ENCODE measurements at places on chromosomes 16 and 17.

GRCh38 chr17:36736201-36737156, 135.1 kb downstream of the MRM1 start:
- DNase-seq, result no peak

DNA sequence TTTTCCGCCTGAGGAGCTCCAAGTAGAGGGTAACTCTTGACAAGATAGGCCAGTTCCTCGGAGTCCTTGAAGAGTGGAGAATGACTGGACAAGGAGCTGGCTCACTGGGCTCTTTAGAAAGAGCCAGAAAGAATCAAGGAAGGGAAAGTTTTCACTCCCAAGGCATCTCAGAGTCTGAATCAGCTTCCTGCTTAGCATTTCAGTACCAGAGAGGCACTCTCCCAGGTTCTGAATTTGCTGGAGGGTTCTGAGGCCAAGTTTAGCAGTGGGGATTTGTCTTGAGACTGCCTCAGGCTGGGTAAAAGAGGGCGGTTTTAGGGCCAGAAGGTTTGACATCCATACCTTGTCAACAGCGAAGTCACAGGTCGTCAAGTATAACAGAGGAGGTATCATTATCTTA, 25.5 kb downstream of the GP2 start:
- no peak for DNase-seq

GRCh38 chr16:57801098-57801808, 1.0 kb downstream of the KIFC3 start:
- DNase-seq, result no peak

DNA sequence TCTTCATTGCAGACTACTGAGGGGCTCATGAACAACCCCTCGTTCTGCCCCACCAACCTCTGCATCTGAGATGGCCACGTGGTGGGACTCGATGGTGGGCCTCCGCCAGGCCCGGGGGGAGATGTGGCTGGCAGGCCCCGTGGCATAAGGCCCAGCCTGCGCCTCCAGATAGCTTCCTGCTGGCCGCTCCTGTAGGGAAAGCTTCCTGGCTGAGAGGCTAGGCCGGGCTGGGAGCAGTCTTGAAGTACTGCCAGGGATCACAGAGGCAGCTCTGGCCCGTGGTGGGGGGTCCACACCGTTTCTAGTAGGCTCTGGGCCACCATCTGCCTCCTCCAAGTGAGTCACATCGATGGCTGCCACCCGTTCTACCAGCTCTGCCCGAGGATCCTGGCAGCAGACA, 7.6 kb downstream of the CAMKK1 start:
- no peak for DNase-seq

DNA sequence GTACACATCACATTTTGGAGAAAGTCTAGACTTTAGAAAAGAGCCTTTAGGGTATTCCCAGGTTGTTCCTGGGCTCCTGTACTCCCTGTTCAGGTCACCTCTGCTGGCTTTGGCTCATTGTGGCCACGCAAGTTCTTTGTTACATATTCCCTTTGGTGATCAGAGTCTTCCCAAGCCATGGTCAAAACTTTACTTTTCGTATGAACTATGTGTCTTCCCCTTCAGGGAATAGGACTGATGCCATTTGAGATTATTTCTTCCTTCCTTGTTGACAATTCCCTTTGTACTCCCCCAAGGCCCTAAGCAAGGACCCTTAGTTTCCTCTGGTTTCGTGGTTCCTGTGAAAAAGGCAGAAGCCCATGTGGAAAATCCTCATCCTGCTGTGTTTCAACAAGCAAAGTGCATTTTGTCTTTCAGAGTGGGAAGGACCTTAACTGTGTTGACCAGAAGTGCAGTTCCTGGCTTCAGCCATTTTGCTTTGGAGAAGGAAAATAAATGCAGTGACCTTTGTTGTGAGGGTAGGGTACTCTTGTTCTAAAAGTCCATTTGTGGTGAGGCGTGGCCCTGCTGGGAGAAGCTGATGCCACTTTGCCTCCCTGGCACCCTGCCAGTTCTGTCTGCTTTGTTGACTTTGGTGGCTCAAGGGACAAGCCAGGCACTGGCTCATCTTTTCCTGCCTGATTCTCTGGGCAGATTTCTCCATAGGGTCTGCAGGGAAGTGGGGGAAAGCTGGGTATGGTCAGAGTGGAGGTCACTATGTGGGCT, 55.1 kb downstream of the ZNRF1 start:
- no peak for DNase-seq

DNA sequence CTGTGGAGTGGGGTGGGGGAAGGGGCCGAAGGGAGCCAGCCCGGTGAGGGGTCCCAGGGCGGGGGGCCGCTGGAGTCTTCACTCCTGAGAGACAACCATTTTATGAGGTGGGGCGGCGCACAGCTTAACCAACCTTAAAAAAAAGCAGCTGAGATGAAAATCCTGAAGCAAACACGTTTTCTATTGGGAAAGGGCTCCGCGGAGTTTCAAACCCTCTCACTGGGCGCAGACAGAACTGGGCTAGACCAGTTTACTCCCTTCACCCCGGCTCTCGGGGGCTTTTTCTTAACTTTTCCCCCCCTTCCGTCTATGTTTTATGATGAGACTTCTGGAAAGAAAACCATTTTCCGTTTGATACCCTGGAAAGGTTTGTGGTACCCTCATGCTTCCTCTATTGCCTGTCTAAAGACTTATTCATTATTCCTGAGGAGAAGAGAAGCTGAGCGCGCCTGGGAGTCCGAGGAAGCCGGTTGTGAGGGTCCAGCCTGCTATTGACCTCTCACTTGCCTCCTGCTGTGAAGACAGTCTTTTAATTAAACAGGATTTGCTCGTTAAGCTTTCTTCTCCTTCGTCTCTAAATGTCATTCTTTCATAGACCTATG, 482 bp upstream of the SSH2 start:
- DNase-seq, result no peak

DNA sequence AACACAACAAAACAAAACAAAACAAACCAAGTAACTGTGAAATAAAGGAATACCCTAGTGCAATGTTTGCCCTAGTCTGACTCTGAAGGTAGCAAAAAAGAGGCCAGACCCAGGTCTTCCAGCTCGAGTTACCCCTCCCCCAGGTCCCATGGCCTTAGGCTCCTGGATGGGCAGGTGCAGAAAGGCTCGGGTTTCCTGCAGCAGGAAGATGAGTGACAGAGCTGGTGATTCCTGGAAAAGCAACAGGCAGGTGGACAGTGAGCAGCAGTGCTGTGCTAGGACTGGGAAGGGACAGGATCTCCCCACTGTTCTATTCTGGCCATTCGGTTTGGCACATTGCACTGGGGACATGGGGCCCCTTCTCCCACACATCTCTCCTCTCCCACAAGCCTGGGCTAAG, 42.9 kb upstream of the MRTFB start:
- DNase-seq, result no peak

GRCh38 chr17:79826204-79826680, 13.0 kb downstream of the CBX4 start:
- no peak for DNase-seq
